Stimulated activated memory B cell treated with anti-CD40 and anti-IgM and Interleukin-4, amounts not matched to agents 10 μg/mL and 1 μg/mL and 100 μg/mL, for 72 hours (primary cell): ENCODE measurements at places on chromosomes 5 and 9.

GRCh38 chr5:151651997-151652645 lies 34.6 kb downstream of the SPARC start:
- ATAC-seq: peak; percentile 87

GRCh38 chr5:59562756-59563389 lies 330.7 kb downstream of the PDE4D start:
- peak; percentile 96 for ATAC-seq

- no peak for ATAC-seq
Observed at GRCh38 chr5:137019229-137019628, 479.9 kb downstream of the SPOCK1 start.

DNA sequence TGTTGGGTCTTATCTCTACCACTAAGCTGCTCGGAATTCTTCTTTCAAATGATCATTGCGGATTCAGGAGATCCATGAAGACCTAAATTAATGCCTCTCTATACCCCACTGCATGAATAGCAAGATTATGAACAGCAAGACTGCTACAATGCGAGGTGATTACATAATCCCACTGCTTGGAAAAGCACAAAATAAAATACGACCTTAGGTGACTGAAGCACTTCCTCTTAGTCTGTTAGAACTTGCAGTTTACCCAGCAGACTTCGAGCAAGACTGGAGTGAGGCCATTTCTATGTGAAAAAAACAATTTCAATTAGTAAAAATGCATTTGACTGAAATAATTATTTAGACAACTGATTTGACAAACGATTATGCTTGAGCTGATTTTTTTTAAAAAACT lies 59.8 kb downstream of the SH3RF2 start:
- ATAC-seq: no peak
